Head of caudate nucleus (tissue), 42 donors: ENCODE measurements at places on chromosomes 13 and 19.

DNA sequence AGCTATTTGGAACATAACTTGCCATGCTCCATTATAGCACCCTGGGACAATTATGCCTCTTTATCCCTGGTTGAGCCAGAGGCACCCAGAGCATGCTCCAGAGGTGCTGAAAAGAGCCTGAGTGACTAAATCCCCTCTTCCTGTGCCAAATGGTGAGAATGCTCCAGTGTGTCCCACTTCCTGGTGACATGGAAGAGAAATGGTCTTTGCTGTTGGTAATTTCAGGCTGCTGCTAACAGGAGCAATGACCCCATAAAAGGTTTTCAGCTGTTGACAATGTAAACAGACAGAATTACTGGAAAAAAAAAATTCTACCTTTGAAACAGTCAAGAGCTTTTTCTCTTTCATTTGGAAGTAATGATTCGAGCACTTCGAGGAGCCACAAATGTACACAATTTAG, 341.8 kb downstream of the FGF9 start:
- no peak for DNase-seq

GRCh38 chr13:75689686-75690085, 53.6 kb downstream of the LMO7 start:
- no peak for DNase-seq

DNA sequence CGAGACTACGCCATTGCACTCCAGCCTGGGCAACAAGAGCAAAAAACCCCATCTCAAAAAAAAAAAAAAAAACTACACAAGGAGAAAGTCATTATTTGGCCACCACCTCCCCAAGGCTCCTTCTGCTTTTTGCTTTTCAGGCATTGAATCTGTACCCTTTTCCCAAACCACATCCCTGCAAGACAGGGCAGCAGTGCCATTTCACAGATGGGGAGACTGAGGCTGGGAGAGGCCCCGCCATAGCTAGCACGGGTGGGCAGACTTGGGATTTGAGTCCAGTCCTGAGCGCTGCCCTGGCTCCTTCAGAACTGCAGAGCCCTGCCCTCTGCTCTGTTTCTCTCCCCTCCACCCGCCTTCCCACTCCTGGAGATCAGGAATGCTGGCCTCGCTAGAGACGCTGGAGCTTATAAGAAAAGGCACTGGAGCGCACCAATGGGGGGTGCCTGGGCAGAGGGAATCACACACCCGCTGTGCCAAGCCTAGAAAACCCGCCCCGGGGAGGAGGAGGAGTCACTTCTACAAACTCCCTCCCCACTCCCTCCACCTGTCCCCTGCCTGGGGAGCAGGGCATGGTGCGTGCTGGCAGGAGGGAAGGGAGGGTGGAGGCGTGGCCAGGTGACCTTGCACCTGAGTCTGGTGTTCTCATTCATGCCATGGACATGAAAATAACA, 17.6 kb downstream of the TJP3 start:
- DNase-seq: no peak

GRCh38 chr13:109348519-109349258, 437.7 kb downstream of the IRS2 start:
- DNase-seq: no peak

- DNase-seq: no peak
These were observed 304.9 kb downstream of the PCDH20 start for GRCh38 chr13:61110732-61111131.

GRCh38 chr13:69660155-69660554, 447.5 kb upstream of the ATXN8OS start:
- DNase-seq: no peak

DNA sequence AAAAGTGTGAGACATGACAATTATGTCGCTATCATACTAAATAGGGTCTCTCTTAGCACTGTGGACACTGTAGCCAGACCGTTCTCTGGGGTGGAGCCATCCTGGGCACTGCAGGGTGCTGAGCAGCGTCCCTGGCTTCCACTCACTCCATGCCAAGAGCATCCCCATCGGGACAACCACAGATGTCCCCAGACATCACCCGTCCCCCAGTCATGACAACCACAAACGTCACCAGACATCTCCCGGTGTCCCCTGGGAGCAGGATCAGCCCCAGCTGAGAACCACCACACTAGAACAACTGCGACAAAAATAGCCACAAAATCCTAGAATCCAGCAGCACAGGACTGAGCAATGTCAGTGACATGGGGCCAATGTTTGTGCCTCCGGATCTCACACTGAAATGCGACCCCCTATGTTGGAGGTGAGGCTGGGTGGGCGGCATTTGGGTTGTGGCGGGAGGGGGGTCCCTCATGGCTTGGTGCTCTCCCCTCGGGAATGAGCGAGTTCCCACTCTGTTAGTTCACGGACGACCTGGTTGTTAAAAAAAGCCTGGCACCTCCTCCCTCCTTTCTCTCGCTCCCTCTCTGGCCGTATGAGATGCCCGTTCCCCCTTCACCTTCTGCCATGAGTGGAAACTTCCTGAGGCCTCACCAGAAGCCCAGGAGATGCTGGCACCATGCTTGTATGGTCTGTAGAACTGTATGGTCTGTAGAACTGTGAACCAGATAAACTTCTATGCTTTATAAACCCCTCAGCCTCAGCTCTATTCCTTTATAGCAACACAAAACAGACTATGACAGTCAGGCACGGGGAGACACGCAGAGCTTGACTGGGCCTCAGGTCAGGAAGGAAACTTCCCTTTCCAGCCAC, 93.9 kb downstream of the GADD45B start:
- DNase-seq: no peak
